Activated T-helper 1 cell treated with anti-CD3 and anti-CD28 coated beads, Interleukin-12 subunit alpha, Interleukin-12 subunit beta, Interleukin-2, Interleukin-4 antibody, amounts not matched to agents 30 ng/mL and 10 ng/mL and 1 ng/mL, durations not matched to agents 14 hours and 24 hours and 36 hours (primary cell): ENCODE measurements at places on chromosomes 5 and 9.

GRCh38 chr9:116842658-116843057 is 155.6 kb downstream of the TRIM32 start:
- DNase-seq = no peak

DNA sequence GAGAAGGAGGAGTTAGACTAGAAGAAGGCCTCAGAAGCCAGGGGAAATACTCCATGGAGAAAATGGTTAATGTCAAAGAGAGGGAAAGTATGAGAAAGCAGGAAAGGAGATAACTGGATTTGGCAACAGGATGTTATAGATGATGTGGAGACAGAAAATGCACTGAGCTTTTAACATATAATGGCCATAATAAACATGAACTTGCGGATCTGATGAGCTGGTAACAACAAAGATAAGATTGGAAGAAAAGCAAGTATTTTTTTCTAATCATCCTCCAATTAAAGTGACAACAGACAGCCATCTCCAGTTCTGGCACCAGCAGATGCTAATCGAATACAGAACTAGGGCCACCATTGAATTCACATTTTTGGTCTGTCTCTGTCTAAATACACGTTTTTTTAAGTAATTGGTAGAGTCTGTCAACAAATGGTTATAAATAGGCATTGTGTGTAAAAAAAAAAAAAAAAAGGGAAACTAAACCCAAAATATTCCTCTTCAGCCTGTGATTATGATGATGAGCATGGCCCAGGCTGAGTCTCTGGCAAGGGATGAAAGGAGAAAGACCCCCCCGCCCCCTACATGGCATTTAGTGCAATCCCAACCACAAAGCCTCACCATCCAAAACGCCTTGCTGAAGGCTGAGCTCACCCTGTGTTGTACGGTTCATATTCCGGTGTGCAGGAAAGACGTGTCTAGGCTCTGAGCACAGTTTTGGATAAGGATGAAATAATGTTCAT is 149.5 kb upstream of the LHFPL2 start:
- DNase-seq = no peak

- no peak for DNase-seq
Observed at GRCh38 chr5:141880961-141881801, 3.0 kb upstream of the PCDH1 start.

- DNase-seq = no peak
Observed at GRCh38 chr5:45385321-45386058, 310.7 kb downstream of the HCN1 start.

DNA sequence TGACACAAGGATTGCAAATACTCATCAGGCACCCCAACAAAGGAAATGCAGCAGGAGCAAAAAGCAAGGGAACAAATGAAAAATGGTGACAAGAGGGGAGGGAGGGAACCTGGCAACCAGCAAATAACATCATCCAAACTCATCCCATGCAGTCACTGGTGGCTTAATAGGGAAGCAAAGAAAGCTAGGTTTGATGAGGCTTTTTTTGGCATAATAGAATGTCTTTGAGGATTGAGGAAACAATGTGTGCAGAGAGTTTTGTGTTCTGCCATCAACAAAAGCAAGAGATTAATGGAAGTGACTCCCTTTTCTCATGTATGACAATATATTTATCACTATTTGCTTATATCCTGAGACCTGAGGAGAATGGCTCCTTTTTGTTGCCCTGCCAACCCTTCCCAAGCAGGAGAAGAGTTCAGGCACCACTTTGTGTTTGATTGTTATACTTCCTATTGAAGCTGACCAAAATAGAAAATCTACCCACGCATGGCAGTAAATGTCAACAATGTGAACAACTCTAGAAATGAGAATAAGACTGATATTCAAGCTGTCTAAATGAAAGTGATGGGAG is 375.7 kb downstream of the CAAP1 start:
- DNase-seq = no peak

DNA sequence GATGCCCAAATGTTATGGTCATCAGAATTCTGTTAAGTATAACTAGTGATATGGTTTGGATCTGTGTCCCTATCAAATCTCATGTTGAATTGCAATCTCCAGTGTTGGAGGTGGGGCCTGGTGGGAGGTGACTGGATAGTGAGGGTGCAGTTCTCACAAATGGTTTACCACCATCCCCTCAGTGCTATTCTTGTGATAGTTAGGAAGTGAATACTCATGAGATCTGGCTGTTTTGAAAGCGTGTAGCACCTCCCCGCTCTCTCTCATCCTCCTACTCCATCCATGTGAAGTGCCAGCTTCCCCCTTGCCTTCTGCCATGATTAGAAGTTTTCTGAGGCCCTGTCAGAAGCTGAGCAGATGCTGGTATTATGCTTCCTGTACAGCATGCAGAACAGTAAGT is 359.5 kb downstream of the TMEM167A start:
- DNase-seq = no peak

DNA sequence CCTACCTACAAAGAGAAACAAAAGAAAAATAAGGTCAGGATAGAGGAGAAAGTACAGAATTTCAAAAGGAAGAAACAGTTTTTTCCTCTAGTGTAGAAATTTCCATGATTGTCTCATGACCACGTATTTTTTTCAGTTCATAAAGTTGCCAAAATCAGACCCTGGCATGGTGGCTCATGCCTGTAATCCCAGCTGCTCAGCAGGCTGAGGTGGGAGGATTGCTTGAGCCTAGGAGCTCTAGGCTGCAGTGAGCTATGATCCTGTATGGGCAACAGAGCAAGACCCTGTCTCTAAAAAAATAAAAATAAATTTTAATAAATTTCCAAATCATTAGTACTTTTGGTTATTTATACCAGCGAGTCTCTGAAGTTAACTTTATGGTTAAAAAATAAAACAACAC is 37.8 kb downstream of the CWC27 start:
- DNase-seq = no peak

- no peak for DNase-seq
Observed at GRCh38 chr5:154824070-154824469, 26.3 kb downstream of the FAXDC2 start.

DNA sequence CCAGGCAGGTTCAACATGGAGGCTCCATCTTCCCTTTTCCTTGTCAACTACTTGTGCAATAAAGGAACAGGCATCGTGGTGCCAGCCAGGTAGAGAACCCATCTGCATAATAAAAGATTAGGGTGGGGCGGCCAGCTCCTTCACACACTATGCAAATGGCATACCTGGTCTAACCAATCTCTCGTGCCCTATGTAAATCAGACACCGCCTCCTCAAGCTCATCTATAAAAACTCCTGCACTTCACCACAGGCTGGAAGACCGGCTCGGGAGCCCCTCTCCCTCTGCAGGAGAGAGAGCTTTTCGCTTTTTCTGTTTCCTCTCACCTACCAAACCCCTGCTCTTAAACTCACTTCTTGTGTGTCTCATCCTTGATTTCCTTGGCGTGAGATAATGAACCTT is 244.3 kb upstream of the PUM3 start:
- no peak for DNase-seq

- DNase-seq = no peak
Observed at GRCh38 chr9:127053960-127054359, 68.5 kb downstream of the ANGPTL2 start.

- DNase-seq = no peak
Observed at GRCh38 chr9:113898596-113898995, 22.5 kb downstream of the ZNF618 start.

DNA sequence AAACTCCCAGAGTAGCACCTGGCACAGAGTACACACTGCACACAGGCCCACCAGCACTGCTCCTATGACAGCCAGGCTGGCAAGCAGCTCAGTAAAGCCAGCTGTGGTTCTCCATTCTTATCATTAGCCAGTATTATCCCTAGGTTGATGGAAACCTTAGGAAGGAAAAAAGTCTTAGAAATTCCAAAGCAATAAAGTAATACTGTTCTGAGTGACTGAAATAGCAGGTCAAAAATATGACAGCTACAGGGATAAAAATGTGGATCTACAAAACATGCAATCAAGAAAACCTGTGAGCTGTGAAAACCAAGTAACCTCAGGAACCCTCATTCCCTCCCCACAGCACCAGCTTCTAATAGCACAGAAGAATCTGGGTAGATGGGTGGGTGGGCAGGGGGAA is 403.5 kb downstream of the SPOCK1 start:
- DNase-seq = no peak

GRCh38 chr5:96031811-96032261 is 70.2 kb upstream of the ELL2 start:
- no peak for DNase-seq

- DNase-seq = no peak
Observed at GRCh38 chr9:126582427-126582826, 31.3 kb upstream of the LMX1B start.

DNA sequence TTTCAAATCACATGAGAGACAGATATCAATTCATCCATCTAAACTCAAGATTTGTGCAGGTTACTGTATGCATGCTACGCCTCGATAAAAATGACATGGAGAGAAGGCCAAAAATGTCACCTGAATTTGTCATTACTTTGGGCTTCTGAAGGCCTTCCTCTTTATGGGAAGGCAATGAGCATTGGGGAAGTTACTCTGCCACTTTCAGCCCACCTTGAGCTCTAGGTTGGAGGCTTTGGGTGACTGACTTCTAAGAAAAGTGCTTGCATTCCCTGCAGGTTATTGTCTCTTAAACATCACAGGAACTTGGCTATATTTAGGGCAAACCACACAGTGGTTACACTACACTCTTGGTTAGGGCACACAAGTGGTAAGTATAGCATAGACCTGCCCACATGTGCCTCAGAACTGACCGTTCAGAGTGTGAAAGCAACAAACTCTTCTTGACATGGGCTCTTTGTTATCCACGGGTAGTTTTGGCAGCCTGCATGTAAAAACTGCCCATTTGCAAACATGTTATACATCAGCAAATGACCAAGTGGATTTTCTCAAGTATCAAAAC is 169.5 kb downstream of the ZNF608 start:
- DNase-seq = no peak

DNA sequence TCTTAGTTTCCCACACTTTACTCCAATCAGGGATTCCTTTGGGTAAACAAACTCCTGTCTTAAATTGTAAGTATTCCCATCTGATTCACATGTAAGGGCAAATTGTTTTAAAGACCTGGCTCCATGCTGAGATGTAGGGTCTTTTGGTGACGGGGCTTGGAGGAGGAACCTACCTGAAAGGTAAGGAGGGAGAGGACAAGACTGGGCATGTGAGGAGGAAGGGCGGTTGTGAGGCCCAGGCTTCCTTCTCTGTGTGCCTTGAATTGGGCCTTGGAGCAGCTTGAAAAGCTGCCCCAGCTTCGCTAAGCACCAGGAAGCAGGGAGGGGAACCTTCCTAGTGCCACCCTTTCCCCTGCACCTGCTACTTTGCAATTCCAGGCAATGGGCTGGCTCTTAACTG is 86.8 kb downstream of the C9orf152 start:
- no peak for DNase-seq
